ENCODE measurements at places on chromosomes 11 and 22.

DNA sequence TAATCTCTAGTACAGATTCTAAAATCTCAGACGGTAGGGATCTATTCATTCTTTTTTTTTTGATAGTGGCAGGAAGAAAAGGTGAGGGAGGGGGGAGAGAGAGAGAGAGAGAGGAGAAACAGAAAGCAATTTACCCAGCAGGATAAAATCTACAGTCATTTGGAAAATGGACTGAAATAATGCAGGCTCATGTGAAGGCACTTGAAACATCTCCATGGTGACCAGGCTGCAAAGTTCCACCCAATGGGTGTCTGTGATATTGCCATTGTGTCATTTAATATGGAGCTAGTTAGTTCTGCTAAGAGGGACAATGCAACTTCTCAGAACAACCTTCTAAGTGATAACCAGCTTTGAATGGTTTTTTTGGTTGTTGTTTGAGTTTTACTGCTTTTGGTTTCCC is 165.2 kb upstream of the RAG2 start:
- DNase-seq, result no peak

DNA sequence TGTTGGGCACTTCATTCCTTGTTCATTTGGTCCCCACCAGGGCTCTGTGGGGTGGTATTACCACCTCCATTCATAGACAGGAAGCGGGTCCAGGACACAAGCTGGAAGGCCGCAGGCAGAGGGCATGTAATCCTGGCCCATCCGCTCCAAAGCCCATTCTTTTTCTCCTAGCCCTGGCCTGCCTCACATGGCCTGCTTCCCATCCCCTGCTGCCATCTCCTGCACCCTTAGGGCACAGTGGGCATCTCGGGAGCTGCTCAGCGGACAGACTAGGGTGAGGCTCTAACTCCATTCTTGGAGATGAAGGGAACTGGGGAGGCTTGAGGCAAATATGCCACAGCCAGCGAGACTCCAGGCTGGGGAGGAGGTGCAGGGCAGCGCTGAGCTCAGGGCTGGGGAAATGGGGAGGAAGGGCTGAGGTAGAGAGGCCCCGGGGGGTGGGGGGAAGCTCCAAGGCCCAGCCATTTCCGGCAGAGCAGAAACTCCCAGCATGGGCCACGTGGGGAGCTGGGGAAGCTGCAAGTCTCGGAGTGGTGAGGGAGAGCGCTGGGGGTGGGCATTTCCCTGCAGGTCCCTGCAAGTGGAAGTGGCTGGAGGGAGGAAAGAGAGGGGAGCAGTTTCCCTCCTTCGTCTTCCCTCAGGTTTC is 14.3 kb upstream of the BCL9L start:
- no peak for DNase-seq

GRCh38 chr11:96227244-96227643 is 115.8 kb downstream of the MAML2 start:
- no peak for DNase-seq

DNA sequence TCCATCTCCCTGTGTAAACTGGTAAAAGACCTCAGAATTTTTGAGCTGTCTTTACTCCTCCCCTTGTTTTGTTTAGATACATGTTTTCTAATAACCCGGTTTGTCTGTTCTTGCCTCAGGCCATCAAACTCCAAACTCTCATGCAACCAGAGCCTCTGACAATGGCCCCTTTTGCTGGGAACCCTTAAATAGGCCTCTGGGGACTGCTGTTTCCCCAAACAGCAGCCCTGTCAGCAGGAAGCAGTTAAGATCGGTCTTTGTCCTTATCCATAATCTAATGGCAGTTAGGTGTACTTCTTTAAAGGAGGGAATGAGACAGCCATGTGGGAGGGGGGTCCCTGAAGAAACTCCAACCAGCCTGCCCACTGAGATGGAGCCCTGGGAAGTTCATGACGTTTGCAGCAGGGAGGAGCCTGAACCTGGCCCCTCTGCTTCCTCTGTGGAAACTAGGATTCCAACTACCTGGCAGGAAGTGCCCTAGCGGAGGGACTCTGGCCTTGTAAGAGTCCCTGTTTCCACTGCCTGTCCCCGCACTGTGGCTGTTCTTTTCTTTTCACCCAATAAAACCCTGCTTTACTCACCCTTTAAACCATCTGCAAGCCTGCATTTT is 1354.4 kb downstream of the LRRC4C start:
- DNase-seq, result no peak

DNA sequence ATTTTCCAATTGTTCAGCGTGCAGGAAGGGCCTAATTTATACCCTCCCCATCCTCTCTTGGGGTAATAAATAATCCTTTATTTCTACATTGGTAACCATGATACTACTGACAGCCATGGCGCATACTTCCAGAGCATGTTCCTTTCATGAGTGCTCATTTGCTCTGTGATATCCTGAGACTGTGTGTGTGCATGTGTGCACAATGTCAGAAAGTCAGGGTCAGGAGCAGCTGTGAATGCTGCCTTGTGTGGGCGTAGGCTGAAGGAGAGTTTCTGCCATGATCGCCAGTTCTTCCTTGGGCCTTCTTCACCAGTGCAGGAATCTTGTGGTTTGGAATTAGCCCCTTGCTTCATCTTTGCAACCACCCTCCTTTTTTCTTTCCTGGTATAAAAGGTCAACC is 10.2 kb downstream of the TUBA8 start:
- DNase-seq, result no peak

DNA sequence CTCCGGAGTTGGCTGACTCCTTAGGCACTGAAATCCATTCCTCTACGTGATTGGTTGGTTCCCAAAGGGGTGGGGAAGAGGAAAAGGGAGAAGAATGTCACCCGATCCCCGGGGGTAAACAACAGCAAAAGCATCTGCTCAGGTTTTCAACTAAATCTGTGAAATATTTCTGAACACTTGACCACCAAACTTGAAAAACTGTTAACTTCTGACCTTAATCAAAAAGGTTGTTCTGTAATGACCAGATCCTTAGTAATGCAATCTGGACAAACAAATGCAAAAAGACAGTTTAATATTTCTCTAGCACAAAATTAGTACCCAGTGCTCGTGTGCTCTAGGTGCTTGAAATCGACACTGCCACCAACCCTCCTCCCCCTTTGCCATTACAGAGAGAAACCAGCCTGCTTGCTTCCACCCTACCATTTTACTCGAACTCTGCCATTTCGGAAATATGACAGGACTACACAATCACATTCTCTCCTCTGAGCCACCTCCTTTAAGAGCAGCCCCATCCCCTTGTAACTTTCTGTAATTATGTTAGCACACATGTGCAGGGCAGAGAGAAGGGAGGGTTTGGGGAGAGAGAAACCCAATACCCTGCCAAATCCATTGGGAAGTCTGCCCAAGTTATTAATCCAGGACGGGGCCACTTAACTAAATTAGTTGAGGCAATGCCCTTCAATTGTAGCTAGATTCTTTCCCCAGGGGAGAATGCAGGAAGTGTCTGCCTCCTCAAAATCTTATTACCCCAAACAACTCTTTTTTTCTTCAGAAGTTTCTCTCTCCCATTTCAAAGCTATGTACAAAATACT is 113.8 kb downstream of the RBFOX2 start:
- no peak for DNase-seq

GRCh38 chr22:36027579-36027934 is 1.1 kb downstream of the RBFOX2 start:
- DNase-seq, result no peak

GRCh38 chr22:46416891-46417580 is 81.5 kb downstream of the TRMU start:
- DNase-seq, result no peak

DNA sequence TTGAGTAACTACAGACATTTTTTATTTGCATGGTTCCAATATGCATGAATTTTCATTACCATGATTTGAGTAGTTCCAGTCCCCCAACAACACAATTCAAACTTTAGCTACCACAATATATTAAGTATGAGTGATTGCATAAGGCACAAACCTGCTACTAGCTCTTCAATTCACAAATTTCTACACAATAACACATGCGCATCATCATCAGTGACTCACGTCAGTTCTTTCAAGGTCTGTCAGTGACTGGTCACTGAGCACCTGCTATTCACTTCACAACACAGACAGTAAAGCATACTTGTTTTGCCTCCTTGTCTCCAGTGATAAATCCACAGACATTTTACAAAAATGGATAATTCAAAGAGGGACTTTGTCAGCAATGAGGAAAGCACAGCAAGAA is 435.1 kb upstream of the CCDC90B start:
- DNase-seq, result no peak

GRCh38 chr22:20526628-20527355 is 19.4 kb downstream of the MED15 start:
- DNase-seq, result no peak

DNA sequence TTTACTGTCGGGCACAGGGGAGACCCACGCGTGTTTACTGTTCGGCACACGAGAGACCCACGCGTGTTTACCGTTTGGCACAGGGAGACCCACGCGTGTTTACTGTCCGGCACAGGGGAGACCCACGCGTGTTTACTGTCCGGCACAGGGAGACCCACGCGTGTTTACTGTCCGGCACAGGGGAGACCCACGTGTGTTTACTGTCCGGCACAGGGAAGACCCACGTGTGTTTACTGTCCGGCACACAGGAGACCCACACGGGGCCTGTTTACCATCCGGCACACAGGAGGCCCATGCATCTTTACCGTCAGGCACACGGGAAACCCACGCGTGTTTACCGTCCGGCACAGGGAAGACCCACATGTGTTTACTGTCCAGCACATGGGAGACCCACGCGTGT is 525.1 kb downstream of the BRD1 start:
- DNase-seq, result no peak

DNA sequence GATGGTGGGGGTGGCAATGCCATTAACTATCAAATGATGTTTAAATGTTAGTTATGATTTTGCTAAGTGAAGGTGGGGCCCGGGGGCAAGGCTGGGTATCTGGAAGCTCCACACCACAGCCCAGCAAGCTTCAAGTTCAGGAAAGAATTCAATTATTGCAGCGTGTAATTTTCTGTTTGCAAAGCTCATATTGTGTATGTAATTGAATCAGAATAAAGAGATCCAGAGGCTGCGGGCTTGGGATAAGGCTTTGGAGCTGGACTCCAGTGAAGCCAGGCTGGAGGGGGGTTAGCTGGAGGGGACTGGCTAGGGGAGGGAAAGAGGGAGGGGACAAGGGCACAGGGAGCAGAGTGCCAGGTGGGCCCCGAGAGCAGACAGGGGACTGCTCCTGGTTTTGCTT is 557.1 kb upstream of the CADM1 start:
- no peak for DNase-seq

Data from stimulated activated CD4-positive, alpha-beta T cell treated with anti-CD3 and anti-CD28 coated beads, Interleukin-1b, Interleukin-23, amount 100 ng/mL, for 1 hour (primary cell).